ENCODE measurements at places on chromosomes 4 and X.
A peak's percentile ranks its signal among the peaks of the same experiment; 100 is the strongest.

DNA sequence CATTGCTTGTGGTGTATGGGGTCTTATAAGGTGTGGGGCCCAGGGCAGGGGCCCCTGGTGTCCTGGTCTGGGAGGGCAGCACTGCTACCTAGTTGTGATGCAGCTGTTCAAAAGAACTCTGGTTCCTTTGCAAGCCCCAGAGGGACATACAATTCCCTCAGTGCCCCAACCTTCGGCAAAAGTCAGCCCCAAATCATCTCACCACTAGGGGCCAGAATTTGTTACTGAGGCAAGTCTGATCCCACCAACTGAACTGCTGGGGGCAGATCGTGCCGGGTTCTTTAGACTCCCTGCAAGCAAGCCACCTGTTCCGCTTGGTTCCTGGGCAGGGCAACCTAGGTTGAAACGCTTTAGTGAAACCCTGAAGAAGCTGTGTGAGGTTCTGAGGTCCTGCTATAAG is 180.1 kb upstream of the S100G start:
- no peak for DNase-seq

DNA sequence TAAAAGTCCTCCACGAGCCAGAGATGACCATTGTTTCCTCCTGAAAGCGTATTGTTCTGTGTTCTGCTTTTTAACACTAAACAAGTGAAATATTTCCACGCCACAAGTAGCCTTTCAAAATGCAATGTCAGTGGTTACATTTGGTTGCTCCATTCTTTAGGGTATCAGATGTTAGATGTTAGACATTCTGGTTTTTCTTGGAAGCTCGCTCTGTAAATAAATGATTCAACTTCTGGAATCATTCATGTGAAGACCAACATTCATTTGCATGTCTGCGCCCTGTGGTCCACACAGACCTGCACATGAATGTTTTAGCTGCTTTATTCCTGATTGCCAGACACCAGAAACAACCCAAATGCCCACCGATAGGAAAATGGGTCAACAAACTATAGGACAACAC is 38.0 kb upstream of the HELT start:
- no peak for DNase-seq

GRCh38 chr4:139682741-139683151 is 17.1 kb downstream of the MGST2 start:
- no peak for DNase-seq

- no peak for DNase-seq
Observed at GRCh38 chr4:7654550-7655445, 220.1 kb upstream of the PSAPL1 start.

DNA sequence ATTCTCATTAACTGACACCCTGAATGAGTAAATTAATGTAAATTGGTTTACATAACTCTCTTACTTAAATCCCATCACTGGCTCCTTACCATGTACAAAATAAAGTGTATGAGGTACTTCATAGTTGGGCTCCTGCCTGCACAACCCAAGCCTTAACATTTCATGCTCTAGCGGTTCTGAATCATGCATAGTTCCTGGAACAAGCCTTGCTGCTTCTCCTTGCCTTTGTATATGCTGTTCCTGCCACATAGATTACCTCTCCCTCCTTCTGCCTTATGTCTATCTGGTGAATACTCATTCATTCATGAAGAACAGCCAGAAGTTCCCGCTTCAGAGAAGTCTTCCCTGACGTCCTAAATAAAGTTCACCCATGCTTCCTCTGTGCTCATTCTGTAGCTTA is 594.7 kb downstream of the SMARCA1 start:
- DNase-seq: no peak

- DNase-seq: no peak
Observed at GRCh38 chr4:99968330-99968729, 18.3 kb upstream of the H2AZ1 start.

- no peak for DNase-seq
Observed at GRCh38 chr4:1402021-1402515, 4.2 kb downstream of the NKX1-1 start.

DNA sequence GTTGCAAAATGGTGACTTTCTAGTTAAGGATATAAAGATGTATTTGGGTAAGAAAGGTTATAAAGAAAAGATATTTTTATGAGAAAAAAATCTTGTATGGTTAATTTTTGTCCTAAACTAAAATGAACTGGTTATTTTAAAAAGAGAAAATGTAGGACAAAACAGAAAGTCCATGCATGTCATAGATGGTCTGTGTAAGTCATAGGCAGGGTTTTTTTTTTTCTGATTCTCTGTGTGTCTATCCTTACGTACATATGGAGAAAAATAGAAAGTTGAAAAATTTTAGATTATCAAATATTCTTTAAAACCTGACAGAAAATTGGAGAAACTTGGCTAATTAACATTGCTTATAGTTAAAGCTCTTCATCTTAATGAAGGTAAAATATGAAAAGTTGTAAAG is 493.4 kb downstream of the IQCM start:
- no peak for DNase-seq

- DNase-seq: no peak
Observed at GRCh38 chr4:151690164-151690870, 70.5 kb downstream of the GATB start.

- DNase-seq: no peak
Observed at GRCh38 chr4:86544310-86544966, 49.7 kb upstream of the PTPN13 start.

DNA sequence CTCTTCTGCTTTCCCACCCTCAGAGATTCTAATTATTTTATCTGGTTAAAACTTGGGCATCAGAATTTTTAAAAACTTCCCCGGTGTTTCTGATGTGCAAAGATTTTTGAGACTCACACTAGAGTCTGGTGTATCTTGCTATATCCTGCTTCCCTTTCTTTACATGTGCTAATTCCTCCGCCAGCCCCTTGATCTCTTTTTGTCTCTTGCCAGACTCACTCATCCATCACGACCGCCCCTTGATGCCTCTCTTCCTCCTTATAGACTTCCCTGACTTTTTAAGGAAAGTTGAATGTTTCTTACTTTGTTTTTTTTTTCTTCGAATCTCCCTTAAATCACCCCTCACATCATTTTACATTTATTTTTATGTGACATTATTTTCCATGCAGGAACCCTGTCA is 274.9 kb upstream of the PITX2 start:
- DNase-seq: no peak

GRCh38 chr4:68748181-68748991 is 67.4 kb upstream of the UGT2B10 start:
- DNase-seq: no peak

DNA sequence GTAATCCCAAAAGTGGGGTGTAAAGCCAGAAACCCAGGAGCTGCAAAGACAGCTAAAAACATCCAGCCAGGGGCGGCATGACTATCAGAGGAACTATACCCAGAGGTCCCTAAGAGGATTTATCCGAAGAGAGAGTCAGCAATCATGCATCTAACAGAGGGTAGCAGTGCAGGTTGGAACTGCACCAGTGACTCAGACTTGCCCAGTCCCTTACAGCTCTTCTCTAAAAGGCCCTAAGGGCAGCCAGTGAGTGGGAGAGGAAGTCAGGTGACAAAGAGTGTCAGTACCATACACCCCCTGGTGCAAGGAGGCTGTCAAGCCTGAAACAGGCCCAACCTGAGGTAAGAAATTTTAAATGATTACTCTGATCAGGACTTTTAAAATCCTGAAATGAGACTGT is 88.1 kb downstream of the CAMK2D start:
- DNase-seq: no peak

DNA sequence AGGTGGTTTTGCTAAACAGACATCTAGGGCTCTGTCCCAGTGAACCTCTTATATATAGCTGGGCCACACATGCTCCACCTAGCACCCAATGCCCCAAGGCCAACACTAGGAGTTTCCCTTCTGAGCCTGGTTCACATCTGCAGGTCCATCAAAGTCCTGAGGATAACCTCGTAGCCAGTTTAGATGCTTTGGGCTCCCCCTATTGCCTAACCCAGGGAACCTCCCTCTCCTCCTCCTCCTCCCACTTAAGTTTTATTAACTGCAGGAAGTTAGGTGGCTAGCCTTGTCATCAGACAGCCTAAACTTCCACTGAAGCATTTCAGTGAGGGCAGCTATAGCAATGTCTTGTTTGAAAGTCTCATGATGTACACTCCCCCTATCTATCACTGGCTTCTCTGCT is 88.0 kb downstream of the GUCY2F start:
- DNase-seq: no peak

DNA sequence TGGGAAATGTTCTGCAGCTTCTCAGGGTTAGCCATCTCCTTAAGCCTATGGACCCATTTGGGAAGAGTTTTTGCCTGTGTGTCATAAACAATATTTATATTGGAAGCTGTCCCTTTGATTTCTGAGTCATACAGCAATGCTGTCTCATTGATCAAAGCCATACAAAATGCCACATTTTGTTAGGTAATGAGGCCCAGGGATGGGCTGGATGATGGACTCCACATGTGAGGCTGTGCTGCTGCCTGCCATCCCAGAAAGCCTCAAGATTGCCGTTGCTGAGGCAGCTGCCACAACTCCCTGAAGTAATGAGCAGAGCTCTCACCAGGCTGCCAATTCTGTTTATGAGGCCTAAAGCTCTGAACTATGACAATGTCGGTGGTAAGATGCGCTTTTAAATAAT is 12.2 kb upstream of the GJB1 start:
- DNase-seq: no peak

DNA sequence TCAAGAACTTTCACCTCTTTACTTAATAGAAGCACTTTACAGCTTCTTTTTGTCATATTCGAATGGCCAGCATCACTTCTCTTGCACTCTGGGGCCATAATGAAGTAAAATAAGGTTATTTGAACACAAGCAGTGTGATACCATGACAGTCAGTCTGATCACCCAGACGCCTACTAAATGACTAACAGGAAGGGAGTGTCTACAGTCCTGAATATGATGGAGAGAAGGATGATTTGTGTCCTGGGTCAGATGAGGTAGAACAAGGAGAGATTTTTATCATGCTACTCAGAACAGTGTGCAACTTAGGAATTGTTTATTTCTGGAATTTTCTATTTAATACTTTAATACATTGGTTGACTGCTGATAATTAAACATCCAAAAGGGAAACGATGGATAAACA is 284.2 kb upstream of the F9 start:
- no peak for DNase-seq

DNA sequence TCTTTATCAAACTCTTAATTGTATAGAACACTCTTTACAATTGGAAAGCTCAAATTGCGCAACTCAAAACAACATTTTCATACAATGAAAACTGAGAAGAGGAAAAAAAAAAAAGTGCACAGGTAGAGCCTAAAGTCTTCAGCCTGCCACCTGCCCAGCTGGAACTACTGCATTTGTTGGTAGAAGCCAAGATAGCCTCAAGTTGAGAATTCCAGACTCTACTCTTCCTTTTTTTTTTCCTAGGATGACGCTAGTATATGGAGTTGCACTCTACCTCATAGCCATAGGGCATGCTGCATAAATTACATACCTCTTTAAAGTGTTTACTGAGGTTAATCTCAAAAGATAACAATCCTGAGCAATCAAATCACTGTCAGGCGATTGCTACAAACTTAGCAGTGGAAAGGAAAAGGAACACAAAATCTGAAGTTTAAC is 13.6 kb downstream of the ABCG2 start:
- DNase-seq: no peak

DNA sequence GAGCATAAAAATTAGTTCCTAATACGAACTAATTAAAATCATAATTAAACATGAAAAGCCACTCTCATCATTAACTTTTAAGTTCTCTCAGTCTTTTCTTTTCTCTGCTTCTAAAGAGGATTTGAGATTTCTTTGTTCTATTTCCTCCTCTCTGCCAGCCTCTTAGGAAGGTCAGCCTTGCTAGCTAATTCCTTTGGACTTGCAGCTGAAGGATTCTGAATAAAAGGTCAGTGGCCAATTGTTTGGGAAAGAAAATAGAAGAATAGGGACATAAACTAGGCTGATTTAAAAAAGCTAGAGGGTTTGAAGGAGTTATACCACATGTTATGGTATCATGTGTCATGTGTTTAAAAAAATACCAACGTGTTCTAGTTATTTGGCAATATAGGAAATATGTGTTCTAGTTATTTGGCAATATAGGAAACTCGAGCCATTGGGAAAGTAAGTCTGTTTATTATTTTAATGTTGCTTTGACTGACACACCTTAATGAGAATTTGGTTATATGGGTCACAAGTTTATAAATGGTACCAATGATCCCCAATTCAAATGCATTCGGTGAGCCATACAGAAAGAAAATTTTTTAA is 1668.7 kb upstream of the PCDH7 start:
- no peak for DNase-seq

- DNase-seq: no peak
Observed at GRCh38 chr4:82721819-82722423, 76.7 kb downstream of the SCD5 start.

DNA sequence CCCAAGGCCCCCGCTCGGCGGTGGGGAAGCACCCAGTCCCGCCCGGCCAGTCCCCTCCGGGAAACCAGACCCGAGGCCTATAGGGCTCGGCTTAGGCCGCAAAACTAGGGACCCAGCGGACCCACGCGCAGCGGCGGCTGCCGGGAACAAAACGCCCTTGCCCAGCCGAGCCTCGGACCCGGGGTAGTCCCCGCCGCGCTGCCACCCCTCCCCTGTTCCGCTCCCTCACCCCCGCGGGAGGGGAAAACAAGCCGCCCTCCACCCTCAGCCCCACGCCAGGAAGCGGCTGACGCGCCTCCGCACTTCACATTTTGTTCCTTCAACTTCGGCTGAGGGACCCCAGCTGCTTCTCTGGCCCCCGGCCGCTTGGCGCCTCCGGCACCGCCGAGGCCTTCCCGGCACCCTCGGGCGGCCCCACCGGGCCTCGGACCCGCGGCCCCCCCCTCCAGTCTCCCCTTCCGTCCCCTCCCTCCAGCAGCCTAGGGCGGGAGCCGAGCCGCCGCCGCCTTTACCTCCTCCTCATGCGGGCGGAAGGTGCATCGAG is 694 bp downstream of the PDS5A start:
- DNase-seq: peak; percentile 6

DNA sequence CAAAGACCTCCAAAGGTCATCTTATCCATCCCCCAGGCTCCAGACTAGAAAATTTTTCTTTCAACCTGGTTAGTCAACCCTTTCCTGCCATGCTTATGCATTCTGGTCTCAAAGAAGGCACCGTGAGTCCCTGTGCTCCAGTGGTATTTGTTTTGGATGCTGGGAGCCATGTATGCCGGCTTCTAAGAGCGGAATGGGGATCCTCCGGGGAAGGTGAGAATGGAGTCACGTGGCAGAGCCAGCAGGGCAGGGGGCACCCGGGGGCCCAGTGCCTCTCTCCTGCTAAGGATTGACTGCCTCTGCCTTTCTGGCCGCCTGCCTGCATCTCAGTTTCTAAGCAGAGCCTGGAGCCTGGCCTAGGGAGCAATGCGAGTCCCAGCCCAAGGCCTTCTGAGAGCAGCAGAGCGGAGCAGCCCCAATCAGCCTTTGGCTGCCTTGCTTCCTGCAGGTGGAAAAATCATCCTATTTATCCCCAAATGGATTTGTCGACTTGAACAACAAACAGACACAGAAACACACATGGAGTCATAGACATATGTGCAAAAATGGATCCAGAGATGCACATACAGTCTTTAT is 141.0 kb downstream of the PJA1 start:
- no peak for DNase-seq

Measured in stimulated activated CD8-positive, alpha-beta memory T cell treated with anti-CD3 and anti-CD28 coated beads, Interleukin-15, amount 100 ng/mL, for 1 hour (primary cell).